ENCODE measurements at places on chromosomes 12 and 14. TPM values are rescaled to one million over a fixed set of nuclear protein-coding genes. Genes with fewer than 3 reads are reported as not detected.
A peak's percentile ranks its signal among the peaks of the same experiment; 100 is the strongest.

Gene GPHB5
- not detected for total RNA-seq

Gene KRT81
- 0.13 TPM for total RNA-seq

Gene TAS2R46
- total RNA-seq, result 0.89 TPM

- DNase-seq, result no peak
These were observed 25.2 kb downstream of the HAL start for GRCh38 chr12:95970905-95971304.

GRCh38 chr12:57604454-57604991, at the start of gene DTX3:
DTX3 (plus strand) TSS chr12:57604824; CDS start chr12:57606518, 1,694 bp downstream.
- DNase-seq, result no peak

DNA sequence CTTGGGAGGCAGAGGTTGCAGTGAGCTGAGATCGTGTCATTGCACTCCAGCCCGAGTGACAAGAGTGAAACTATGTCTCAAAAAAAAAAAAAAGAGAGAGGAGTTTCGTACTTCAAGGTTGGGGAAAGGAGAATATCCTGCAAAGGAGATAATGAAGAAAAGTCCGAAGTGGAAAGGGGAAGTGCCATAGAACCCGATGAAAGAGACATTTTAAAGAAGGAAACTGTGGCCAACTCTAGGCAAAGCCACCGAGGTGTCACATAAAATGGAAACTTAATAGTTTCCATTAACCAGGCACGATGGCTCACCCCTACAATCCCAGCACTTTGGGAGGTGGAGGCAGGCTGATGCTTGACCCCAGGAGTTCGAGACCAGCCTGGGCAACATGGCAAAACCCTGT, 15.0 kb upstream of the LTBP2 start:
- DNase-seq, result no peak

DNA sequence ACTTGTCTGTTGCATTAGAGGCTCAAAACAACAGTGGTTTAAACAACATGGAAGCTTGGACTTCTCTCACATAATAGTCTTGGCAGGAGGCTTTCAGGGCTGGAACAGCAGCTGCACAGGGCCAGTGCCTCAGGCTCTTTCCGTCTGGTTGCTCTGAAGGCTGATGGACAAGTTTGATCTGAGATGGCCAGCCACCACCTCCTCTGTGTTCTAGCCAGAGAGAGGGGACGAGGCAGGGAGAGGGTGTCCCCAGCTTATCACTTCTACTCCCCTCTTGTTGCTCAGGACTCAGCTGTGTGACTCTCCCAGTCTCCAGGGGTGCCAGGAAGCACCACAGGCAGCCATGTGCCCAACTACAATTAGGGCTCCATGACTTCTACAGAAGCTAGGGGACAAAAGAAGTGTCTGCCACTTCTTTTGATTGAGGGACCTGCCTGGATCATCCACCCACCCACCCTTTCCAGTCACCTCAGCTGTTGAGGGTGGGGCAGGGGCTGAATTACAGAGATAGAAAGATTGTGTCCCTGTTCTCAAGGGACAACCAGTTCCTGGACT, 46.6 kb downstream of the SMIM41 start:
- DNase-seq, result no peak

DNA sequence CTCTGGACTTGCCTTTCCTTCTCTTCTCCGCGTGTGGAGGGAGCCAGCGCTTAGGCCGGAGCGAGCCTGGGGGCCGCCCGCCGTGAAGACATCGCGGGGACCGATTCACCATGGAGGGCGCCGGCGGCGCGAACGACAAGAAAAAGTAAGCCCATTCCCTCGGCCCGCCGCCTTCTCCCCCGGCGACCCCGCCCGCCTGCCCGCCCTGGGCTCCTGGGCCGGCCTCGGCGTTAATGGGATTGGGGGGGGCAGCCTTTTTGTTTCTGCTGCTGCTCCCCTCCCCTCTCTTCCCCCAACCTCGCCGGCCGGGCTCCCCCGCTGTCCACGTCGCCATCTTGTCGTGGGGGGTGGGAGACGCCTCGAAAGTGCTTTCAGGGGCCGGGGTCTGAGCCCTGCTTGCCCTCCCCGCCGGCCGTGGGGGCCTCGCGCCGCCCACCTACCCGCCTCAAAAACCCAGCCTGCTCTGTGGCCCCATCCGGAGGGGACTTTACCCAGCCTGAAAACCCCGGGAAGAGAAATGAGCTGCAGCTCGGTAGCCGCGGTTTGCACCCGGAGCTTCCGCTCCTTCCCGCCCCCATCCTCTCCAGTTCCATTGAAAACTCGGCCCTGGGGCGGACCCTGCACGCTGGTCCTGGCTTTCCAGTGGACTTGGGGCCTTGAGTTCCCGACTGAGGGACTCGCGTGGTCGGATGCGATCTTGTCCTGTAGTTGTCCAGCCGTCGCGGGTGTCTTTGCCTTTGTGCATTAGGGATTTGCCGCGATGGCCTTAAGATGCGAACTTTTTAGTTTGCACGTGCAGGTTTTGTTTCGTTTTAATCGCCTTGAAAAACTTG, 598 bp downstream of the HIF1A start:
- DNase-seq, result peak; percentile 59

Gene ANKRD52
- 9.6 TPM for total RNA-seq

DNA sequence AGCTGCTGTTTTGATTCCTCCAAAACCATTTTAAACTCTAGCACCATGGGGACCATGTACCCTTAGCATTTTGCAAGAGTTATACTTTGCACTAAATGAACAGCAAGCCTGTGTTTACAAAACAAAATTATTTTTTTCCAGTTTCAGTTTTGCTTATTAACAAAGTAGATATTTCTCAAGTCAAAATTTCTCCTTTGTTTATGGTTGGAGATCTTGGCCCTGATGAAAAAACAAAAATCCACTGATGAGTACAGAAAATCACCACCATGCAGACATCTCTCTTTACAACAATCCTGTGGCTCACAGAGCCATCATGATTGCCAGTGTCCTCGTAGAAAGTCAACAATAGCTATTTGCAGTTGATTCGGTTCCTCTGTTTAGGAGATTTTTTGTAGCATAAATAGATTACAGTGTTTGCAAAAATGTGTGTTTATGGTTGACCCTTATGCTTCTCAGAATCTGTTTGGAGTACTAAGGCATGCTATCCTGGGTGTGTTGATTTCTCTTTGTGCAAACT, 201.1 kb upstream of the NUDT4 start:
- peak; percentile 21 for DNase-seq

GRCh38 chr12:24630446-24630845, 318.5 kb downstream of the BCAT1 start:
- DNase-seq, result no peak

DNA sequence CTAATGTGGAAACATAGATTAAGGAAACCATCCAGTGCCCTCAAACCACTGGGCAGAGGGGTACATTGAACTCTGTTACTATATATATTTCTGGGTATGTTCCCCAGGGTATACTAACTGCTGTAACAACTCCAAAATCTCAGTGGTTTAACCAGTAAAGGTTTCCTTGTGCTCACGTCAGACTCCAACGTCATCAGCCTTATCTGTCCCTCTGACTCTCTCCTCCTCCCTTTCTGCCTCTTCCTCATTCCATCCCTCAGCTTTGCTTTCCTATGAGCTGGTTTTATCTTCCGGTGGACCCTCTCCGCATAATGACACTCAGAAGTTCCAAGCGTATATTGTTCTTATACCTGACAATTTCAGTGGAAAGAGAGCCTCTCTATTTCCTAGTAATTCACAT, 21.2 kb upstream of the SMCO2 start:
- no peak for DNase-seq

- no peak for DNase-seq
These were observed 54.2 kb downstream of the ELK3 start for GRCh38 chr12:96248136-96248931.

Gene C12orf57
- 408 TPM for total RNA-seq

Gene CYP27B1
- total RNA-seq, result 12.9 TPM

DNA sequence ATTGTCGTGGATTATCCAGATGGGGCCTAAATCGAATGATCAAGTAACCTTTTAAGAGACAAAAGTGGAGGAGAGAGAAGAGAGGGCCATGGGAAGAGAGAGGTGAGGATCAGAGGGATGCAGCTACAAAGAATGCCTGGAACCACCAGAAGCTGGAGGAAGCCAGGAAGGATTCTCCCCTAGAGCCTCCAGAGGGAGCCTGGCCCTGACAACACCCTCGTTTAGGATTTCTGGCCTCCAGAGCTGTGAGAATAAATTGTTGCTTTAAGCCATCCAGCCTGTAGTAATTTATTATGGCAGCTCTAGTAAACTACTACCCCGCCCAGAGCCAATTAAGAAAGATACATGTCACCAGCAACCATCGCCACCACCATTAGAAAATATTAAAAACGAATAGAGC, 46.2 kb upstream of the GSC start:
- DNase-seq, result no peak

- DNase-seq, result no peak
These were observed 145.9 kb downstream of the DUSP6 start for GRCh38 chr12:89206390-89206789.

Gene HDAC7
- total RNA-seq, result 29.7 TPM

Gene EML1
- total RNA-seq, result 94.7 TPM

Gene GRIP1
- total RNA-seq, result 3.5 TPM

DNA sequence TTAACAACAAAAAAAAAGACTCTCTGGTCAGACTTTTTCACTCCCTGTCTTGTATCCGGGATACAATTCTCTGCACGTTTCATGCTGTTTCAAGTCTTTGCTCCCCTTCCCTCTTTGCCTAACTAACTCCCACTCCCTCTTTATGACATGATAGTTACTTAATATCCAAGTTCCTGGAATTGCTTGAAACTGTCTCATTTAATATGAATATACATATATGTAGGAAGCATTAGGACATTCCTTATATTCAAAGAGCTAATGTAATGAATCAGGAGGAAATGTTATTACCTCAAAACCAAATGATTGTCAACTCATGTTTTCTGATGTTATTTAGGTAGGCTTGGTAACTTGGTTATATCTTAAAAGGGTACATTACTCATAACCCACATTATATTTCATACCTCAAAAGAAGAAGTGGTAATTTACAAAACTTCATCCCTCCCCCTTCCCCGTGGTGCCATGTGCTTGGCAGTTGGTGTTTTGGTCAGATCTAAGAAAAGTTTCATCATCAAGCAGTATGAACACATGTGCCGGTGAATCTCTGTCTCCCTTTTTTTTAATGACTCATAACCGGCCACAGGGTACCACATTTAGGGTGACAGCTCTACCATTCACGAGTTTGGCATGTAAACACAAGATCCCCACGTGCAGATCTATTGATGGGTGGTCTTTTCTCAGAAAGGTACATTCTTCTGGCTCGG, 56.5 kb downstream of the HCAR2 start:
- DNase-seq, result peak; percentile 67
